ENCODE measurements at places on chromosomes 12 and 14.

- DNase-seq = no peak
Observed at GRCh38 chr12:104790296-104791125, 167.6 kb downstream of the SLC41A2 start.

DNA sequence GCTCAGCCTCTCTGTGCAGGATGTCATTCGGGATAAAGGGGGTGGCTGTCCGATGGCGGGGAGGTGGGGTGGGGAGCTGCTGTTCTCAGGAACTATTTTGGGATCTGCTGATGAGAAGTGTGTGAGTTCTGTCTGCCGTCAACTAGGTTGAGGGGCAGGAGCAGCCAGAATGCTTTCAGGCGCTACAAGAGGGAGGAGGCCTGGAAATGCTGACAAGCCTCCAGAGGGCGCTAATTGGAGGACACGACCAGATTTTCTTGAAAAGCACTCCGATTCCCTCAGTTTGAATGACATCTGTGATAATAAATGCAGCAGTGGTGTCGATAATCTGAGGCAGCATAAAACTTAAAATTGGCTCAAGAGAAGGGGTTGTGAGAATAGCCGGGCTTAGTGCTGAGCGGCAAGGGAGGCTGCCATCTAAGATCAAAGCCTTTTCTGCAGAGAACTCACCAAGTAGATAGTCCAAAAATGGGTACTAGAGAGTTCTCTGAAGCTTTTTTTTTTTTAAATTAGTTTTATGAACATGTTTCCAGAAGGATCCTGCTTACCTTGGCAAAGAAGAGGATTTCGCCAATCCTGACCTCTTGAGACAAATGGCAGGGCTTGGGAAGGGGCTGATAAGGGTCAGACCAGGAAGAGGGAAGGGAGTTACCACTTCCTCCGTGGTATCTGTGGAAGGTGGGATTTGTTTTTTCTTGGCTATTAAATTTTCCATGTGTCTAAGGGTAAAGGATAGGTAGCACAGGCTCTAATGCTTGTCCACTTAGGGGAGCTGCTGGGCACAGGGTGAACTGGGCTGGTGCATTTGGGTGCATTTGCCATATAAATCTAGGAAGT lies 94.4 kb downstream of the CRACR2A start:
- no peak for DNase-seq

GRCh38 chr12:70264067-70264867 lies 21.0 kb downstream of the CNOT2 start:
- no peak for DNase-seq

DNA sequence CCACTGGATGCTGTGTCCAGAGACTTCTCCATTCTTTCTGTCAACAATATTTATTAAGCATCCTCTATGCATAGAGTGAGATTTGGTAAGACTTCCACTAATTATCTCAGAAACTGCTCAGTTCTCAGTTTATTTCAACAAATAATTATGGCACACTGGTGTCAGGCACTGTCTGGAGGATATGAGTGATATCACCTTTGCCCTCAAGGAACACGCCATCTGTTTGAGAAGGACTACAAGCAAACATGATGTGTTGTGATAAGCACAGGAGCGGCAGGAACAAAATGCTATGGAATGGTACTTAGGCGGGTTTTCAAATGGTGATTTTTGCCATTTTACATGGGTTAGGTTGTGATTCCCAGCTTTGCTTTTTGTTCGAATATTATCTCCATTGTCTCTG lies 229.2 kb downstream of the DPF3 start:
- no peak for DNase-seq

DNA sequence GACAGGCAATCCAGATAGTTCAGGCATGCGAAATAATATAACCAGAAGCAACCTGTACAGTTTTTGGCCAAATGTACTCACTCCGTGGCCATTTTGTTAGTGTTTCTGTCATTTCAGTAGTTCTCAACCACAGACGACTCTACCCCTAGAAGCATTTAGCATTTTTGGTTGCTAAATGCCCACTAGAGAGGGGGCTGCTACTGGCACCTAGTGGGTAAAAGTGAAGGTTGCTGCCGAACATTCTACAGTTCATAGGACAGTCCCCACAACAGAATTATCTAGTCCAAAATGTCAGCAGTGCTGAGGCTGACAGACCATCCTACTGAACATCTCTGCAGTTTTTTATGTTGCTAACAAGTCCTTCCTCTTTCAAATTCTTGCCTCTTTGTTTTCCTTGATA lies 107.4 kb downstream of the TSHR start:
- no peak for DNase-seq

- no peak for DNase-seq
Observed at GRCh38 chr12:68139001-68139400, 20.5 kb downstream of the IFNG start.

DNA sequence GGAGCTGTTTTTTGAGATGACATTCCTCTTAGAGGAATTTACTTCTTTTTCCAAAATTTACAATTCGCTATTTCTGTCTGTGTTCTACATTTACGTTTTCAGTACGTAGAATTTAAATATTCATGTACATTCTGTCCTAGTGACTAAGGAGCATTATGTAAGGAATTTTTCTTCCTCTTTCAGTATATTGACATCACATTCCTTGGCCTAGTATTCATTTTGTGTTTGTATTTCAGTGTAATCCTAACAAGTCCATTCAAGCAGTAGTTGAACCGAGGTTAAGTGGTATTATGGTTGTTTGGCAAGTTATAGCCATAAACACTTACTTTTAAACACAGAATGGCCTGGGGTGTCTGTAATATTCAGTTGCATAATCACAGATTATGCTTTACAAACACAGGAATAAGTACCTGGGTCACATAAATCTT lies 465.2 kb downstream of the PCNX1 start:
- no peak for DNase-seq

GRCh38 chr12:27964123-27964522 lies 8.4 kb downstream of the PTHLH start:
- no peak for DNase-seq

DNA sequence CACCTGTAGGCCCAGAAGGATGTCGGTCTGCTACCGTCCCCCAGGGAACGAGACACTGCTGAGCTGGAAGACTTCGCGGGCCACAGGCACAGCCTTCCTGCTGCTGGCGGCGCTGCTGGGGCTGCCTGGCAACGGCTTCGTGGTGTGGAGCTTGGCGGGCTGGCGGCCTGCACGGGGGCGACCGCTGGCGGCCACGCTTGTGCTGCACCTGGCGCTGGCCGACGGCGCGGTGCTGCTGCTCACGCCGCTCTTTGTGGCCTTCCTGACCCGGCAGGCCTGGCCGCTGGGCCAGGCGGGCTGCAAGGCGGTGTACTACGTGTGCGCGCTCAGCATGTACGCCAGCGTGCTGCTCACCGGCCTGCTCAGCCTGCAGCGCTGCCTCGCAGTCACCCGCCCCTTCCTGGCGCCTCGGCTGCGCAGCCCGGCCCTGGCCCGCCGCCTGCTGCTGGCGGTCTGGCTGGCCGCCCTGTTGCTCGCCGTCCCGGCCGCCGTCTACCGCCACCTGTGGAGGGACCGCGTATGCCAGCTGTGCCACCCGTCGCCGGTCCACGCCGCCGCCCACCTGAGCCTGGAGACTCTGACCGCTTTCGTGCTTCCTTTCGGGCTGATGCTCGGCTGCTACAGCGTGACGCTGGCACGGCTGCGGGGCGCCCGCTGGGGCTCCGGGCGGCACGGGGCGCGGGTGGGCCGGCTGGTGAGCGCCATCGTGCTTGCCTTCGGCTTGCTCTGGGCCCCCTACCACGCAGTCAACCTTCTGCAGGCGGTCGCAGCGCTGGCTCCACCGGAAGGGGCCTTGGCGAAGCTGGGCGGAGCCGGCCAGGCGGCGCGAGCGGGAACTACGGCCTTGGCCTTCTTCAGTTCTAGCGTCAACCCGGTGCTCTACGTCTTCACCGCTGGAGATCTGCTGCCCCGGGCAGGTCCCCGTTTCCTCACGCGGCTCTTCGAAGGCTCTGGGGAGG lies at the start of gene LTB4R:
Gene LTB4R, plus strand, starts transcription at position 857 of the 959 bp plus-strand sequence. CDS start 4,150 bp downstream, outside the sequence.
- no peak for DNase-seq

DNA sequence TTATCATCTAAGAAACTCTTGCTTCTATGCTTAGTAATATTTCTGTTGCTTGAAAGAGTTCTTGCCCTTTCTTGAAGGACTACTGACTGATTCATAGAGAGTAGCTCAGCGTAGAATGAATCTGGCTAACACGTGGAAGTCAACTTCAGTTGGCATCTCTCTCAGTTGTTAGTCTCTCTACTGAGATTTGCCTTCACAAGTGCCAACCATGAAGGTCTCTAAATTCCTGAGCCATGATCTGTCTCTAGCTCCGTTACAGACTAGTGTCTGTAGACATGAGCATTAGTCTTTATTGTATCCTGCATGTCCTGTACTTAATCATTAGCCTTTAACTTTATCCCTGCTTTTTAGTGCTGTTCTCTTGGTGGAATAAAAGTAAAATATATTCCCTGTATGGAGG lies 19.1 kb upstream of the ALX1 start:
- DNase-seq = no peak

GRCh38 chr12:111586986-111587385 lies 12.1 kb downstream of the ATXN2 start:
- DNase-seq = no peak

DNA sequence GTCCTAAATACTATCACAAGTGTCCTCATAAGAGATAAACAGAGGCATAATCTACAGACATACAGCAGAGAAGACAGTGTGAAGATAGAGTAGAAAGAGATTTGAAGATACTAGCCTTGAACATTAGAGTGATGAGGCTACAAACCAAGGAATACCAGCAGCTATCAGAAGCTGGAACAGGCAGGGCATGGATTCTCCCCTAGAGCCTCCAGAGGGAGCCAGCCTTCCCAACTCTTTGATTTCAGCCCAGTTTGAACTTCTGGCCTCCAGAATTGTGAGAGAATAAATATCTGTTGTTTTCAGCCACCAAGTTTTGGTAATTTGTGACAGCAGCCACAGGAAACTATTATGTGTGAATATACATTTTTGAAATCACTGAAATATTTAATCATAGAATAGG lies 47.2 kb downstream of the CCDC91 start:
- no peak for DNase-seq

- no peak for DNase-seq
Observed at GRCh38 chr12:77407931-77408330, 342.6 kb upstream of the E2F7 start.

DNA sequence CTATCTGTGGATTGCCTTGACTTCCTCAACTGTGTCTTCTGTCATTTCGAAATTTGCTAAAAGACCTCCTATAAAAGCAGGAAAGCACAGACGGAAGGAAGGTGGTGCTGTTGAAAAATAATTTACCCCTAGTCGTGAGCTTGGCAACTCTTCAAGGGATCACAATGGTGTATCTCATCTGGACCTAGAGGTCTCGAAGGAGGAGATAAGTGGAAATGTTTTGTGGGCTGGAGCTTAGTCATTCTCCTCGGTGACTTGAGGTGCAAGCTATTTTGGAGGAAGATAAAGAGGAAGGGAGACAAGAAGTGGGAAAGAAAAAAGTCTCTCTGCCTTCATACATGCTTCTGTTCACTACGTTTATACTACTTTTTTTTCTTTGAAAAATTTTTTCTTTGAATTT lies 89.9 kb downstream of the FLRT2 start:
- no peak for DNase-seq

DNA sequence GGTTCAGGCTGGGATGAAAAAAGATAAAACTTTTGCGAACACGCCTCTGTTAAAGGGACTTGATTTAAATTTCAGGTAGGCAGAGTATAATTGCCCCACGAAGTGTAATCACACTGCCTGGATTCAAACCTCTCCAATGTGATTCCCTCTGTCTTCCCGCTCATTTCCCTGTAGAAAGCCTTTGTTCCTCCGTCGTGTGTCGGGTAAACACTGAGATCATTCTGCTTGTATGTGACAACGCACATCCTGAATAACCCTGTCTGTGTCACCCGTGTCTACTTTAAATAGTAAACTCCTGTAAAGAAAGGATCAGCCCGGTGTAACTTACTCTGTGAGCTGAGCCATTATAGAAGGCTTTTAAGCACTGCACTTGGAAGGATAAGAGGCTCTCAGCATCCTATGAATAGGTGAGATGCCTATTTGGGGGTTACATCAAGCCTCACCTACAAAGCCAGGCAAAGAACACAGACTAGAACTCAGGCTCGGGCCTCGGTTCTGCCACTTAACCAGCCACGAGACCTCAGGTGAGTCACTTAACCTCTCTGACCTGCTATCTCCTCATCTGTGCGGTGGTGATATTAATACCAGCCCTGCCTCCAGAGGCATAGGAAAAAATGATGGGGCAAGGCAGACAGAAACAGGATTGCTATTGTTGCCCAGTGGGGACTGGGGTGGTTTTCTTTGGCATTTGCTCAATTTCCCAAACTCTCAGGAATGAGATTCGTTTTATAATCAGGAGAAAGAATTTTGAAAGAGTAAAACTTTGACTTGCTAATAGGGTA lies 74.2 kb downstream of the RBM19 start:
- no peak for DNase-seq

DNA sequence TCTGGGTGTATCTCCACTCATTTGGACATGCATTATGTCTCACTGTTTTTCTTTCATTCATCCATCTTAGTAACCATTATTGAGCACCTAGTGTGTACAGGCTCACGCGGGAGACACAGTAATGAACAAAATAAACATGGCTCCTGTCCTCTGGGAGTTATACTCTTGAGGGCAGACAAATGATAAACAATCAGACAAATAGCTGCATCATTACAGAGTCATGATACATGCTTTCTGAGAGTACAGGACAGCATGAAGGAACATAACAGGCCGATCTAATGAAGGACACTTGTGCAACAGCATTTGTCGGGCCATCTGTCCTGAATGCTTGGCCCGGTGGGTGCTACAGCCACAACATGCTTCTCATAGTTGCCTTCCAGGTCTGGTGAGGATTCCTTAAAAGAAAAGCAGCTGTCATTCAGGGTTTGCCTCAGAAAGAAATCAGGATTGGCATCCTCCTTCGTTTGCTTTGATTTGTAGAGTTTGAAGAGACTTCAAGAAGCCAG lies 77.2 kb upstream of the EGLN3 start:
- DNase-seq = no peak

DNA sequence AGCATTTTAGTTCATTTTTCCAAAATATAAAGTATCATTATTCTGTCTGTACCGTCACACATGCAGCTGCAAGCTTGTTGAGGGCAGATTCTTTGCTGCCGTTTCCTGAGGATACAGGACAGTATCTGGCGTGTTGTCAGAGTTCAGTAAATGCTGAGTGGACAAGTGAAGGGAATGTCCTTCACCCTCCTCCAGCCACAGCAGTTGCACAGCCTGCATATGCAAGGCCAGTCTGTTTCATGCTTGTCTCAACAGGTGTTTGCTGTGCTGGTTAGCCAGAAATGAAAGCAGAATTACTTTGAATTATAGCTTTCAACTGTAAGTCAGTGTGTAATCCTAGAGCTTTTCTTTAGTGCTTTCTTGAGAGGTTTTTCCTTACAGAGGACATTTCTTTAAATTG lies 36.5 kb downstream of the TDP1 start:
- no peak for DNase-seq

DNA sequence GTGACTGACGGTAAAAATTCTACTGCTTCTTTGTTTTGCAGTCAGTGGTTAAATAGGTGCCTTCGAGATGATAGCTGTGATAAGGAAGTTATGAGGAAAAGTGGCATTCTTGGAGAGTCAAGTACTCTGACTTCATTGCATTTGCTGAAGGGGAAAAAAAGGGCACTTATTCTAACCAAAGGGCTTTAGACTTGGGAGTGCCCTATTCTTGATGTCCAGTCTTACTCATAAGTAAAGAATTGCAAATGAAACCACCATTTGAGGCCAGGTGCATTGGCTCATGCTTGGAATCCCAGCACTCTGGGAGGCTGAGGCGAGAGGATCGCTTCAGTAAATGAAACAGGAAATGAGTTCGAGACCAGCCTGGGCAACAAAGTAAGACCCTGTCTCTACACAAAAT lies 40.3 kb downstream of the BRAP start:
- no peak for DNase-seq

Measured in C1 segment of cervical spinal cord (tissue), 14 donors.